ENCODE measurements at places on chromosomes 13 and 19. TPM values are rescaled to one million over a fixed set of nuclear protein-coding genes. Genes with fewer than 3 reads are reported as not detected.

The TTC9B gene
- 3.1 TPM for polyA plus RNA-seq

The DPF1 gene
- polyA plus RNA-seq, result 1.8 TPM

- H3K4me1 ChIP-seq, result no peaks in the 10 kb centered on the region
Observed at GRCh38 chr19:6076675-6077463, 33.4 kb downstream of the RFX2 start.

GRCh38 chr19:2207991-2208860, 27.9 kb downstream of the PLEKHJ1 start:
- peak; percentile 68 for DNase-seq
- H3K27me3 ChIP-seq, result no peaks in the 10 kb centered on the region
- H3K36me3 ChIP-seq, result peaks cover 62% of the 10 kb centered on the region
- H3K27ac ChIP-seq, result no peak overlapping the region
- peaks cover 38% of the 10 kb centered on the region for H3K4me1 ChIP-seq

- H3K4me1 ChIP-seq, result no peaks in the 10 kb centered on the region
- no peak overlapping the region for H3K27ac ChIP-seq
- DNase-seq, result no peak
- H3K4me3 ChIP-seq, result no peak overlapping the region
- no peaks in the 10 kb centered on the region for H3K27me3 ChIP-seq
- no peaks in the 10 kb centered on the region for H3K36me3 ChIP-seq
Observed at GRCh38 chr19:54670576-54671357, 8.0 kb downstream of the LILRB4 start.

- H3K27me3 ChIP-seq, result no peaks in the 10 kb centered on the region
- H3K36me3 ChIP-seq, result no peaks in the 10 kb centered on the region
- H3K27ac ChIP-seq, result no peak overlapping the region
- no peak for DNase-seq
- H3K4me3 ChIP-seq, result no peak overlapping the region
- no peaks in the 10 kb centered on the region for H3K4me1 ChIP-seq
Observed at GRCh38 chr19:21269813-21270212, 59.4 kb downstream of the ZNF708 start.

The RAB3A gene
- 5.3 TPM for polyA plus RNA-seq

DNA sequence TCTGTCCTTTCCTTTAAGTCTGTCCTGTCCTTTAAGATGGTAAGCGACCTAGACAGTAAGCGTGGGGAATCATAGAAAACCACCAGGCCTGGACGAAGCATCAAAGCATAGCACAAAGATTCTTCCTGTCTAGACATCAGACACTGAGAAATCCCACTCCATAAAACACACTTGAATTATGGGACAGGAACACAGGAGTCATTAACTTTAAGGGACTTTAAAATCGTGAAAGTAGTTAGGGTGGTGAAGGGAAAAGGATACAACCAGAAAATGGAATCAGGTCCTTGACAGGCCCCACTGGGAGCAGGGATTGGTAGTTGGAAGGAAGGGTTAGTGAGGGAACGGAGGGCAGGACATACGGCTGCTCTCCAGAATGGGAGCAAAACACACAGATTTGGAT, 31.6 kb upstream of the C1QTNF9 start:
- H3K36me3 ChIP-seq, result peaks cover 11% of the 10 kb centered on the region
- no peak overlapping the region for H3K4me3 ChIP-seq
- no peak overlapping the region for H3K27ac ChIP-seq
- peaks cover 3% of the 10 kb centered on the region for H3K4me1 ChIP-seq

- peak; percentile 70 for DNase-seq
- H3K27me3 ChIP-seq, result no peaks in the 10 kb centered on the region
- H3K4me1 ChIP-seq, result peaks cover 23% of the 10 kb centered on the region
- no peaks in the 10 kb centered on the region for H3K36me3 ChIP-seq
- peak overlapping the region; percentile 41 for H3K4me3 ChIP-seq
Observed at GRCh38 chr19:782185-782877, 14.9 kb upstream of the PTBP1 start.

The ZNF730 gene
- polyA plus RNA-seq, result 1.8 TPM

- H3K27ac ChIP-seq, result no peak overlapping the region
- peaks cover 5% of the 10 kb centered on the region for H3K4me1 ChIP-seq
- H3K4me3 ChIP-seq, result no peak overlapping the region
- peaks cover 10% of the 10 kb centered on the region for H3K36me3 ChIP-seq
- no peaks in the 10 kb centered on the region for H3K27me3 ChIP-seq
Observed at GRCh38 chr13:99290894-99291293, 16.3 kb downstream of the GPR183 start.

GRCh38 chr13:113202912-113203311, 5.6 kb downstream of the PCID2 start:
- no peak for DNase-seq
- H3K4me1 ChIP-seq, result peaks cover 4% of the 10 kb centered on the region
- peaks cover 33% of the 10 kb centered on the region for H3K36me3 ChIP-seq
- no peak overlapping the region for H3K4me3 ChIP-seq
- H3K27me3 ChIP-seq, result no peaks in the 10 kb centered on the region

The ZNF8 gene
- 5.1 TPM for polyA plus RNA-seq

DNA sequence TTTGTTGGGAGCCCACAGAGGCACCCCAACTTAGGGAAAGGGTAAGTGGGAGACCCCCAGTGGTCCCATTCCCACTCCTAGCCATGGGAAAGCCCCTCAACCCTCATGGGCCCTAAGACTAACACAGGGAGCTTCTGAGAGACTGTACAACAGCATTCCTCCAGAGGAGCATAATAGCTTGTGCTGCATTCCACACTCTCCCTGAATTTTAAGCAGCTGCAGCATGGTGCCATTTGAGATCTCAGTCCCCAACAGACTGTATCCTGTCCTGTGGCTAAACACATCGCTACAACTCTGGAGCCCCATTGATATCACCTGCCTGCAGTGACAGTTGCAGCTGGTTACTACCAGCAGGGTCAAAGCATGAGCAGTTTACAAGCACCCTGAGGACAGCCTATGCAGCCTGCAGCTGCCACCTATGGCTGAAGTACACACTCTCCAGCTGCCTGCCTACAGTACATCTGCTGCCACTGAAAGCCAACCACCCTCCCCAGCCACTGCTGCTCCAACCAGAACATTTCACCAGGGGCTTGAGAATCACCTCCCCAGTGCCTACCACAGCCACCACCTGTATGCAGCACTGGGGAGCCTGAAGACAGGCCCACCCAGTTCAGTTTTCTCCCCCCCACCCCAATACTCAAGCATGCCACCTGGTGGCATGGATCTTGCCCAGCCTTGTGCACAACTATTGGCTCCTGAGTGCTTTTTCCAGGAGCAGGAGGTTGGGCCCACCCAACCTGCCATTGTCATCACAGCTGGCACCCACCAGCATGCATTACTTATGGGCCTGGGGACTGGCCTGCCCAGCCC, 557.3 kb downstream of the GPC5 start:
- H3K4me3 ChIP-seq, result no peak overlapping the region
- no peaks in the 10 kb centered on the region for H3K36me3 ChIP-seq
- DNase-seq, result no peak
- no peaks in the 10 kb centered on the region for H3K27me3 ChIP-seq

DNA sequence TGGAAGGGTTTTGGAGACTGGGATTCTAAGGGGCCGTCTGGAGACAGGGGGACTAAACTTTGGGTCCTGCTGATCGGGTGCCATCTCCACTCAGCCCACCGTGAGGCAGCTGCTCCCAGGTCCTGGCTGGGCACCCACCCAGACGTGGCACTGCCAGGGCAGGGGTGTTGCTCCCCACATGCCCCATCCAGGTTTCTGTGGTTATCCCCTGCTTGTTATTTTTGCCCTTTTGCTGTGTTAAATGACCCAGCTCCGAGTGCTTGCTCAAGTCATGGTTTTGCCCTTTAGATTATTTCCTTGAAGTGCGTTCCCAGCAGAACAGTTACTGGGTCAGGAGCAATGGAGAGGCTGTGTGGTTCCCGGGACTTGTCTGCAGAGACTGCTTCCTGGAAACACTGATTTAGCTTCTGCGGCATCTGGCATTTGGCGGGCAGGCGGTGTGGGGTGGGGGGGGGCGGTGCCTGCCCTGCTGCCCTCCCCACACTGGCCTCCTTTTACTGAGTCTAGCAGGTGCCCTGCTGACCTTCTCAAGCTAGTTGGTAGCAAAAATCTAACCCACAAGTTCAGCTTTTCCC, 1.9 kb downstream of the RAB11B start:
- DNase-seq, result no peak
- H3K27ac ChIP-seq, result no peak overlapping the region
- H3K36me3 ChIP-seq, result peaks cover 7% of the 10 kb centered on the region

- no peak overlapping the region for H3K4me3 ChIP-seq
- no peaks in the 10 kb centered on the region for H3K4me1 ChIP-seq
- H3K27me3 ChIP-seq, result no peaks in the 10 kb centered on the region
- H3K36me3 ChIP-seq, result no peaks in the 10 kb centered on the region
Observed at GRCh38 chr13:46639033-46639981, 86.3 kb downstream of the LRCH1 start.

The SYT3 gene
- polyA plus RNA-seq, result 0.93 TPM

The PRKCG gene
- 0.67 TPM for polyA plus RNA-seq

The EFNA2 gene
- 25.6 TPM for polyA plus RNA-seq

DNA sequence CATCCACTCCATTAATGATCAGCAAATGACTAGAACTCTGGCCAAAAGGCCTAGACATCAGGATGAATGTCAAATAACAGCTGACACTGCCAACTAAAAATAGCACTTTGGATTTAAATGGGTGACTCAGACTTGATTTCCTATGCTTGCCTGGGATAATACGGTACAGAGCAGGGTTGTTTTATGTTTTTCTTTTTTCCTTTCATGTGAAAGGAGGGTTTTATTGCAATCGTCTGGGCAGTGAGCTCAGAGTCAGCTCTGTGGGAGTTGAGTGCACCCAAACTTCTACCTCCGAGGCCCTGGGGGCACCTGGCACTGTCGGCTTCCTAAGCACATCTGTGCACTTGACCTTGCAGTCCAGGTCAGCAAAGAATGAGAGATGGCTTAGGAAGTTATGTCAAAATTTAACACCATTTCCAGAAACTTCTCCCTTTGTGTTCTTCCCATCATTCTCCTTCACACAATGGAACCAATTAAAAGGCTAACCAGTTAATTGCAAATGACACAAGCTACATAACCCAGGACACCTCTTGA, 134.1 kb downstream of the LACC1 start:
- H3K27ac ChIP-seq, result no peak overlapping the region
- no peaks in the 10 kb centered on the region for H3K36me3 ChIP-seq
- no peak overlapping the region for H3K4me3 ChIP-seq
- no peaks in the 10 kb centered on the region for H3K27me3 ChIP-seq

The ZIC5 gene
- 0.01 TPM for polyA plus RNA-seq

GRCh38 chr13:26839682-26840081, 79.1 kb upstream of the GPR12 start:
- no peaks in the 10 kb centered on the region for H3K4me1 ChIP-seq
- H3K4me3 ChIP-seq, result no peak overlapping the region
- H3K27me3 ChIP-seq, result peaks cover 3% of the 10 kb centered on the region
- no peaks in the 10 kb centered on the region for H3K36me3 ChIP-seq
- no peak overlapping the region for H3K27ac ChIP-seq

DNA sequence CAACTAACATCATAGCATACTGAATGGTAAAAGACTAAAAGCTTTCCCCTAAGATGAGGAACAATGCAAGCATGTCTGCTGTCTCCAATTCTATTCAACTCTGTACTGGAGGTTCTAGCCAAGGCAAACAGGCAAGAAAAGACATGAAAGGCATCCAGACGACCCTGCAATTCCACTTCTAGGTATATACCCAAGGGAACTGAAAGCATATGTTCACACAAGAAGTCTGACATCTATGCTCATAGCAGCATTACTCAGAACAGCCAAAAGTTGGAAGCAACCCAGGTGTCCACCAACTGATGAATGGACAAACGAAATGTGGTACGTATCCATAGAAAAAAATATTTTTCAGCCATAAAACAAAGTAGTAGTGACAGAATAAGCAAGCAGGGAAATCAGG, 39.1 kb downstream of the PEPD start:
- no peak overlapping the region for H3K4me3 ChIP-seq
- no peak for DNase-seq
- H3K27ac ChIP-seq, result no peak overlapping the region
- H3K36me3 ChIP-seq, result peaks cover 10% of the 10 kb centered on the region
- H3K4me1 ChIP-seq, result no peaks in the 10 kb centered on the region
- no peaks in the 10 kb centered on the region for H3K27me3 ChIP-seq

GRCh38 chr13:73223372-73223781, 164.6 kb downstream of the KLF5 start:
- H3K4me1 ChIP-seq, result peaks cover 37% of the 10 kb centered on the region
- H3K4me3 ChIP-seq, result no peak overlapping the region
- DNase-seq, result peak; percentile 51
- H3K27ac ChIP-seq, result peak overlapping the region; percentile 80

DNA sequence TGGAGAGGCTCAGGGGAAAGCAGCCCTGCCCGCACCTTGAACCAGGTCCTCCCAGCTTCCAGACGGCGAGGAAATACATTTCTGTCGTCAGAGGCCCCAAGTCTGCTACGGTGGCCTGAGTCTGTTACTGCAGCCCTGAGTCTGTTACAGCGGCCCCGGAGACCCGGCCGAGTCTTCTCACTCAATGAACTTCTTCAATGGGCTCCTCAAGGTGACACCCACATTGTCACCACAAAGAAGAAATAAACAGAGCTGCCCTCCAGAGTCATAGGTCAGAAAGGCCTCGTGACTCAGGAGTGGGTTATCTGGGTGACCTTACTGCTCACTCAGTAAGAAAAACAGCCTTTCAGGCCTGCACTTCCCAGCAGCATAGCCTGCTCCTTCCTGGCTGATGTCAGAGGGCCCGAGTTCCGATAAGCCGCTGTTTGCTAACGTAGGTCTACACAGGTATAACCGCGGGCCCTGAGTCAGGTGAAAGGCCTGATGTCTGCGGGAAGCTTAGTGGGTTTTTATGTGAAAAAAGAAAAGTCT, 66.9 kb upstream of the TM9SF2 start:
- no peak overlapping the region for H3K4me3 ChIP-seq
- H3K36me3 ChIP-seq, result no peaks in the 10 kb centered on the region
- no peak overlapping the region for H3K27ac ChIP-seq

GRCh38 chr13:100883453-100883852, 208.9 kb upstream of the TMTC4 start:
- H3K27ac ChIP-seq, result no peak overlapping the region
- H3K4me3 ChIP-seq, result no peak overlapping the region
- no peaks in the 10 kb centered on the region for H3K27me3 ChIP-seq
- H3K4me1 ChIP-seq, result no peaks in the 10 kb centered on the region

DNA sequence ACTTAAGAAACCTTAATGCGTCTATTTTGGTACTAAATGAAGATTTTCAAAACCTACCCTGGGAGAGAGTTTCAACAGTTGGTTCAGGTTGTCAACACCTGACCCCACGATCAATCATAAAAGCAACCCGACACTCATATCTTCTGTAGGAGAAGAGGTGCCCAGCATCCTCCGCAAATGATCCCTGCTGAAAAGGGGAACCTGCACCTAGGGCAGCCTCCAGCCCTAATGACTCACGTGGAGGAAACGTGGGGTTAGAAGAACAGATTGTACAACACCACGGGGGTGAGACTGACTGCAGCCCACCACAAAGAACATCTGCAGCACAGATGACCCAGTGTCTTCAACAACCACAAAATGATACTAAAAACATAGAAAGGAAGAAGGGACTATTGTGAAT, 116.3 kb downstream of the RAB20 start:
- H3K27ac ChIP-seq, result no peak overlapping the region
- H3K4me3 ChIP-seq, result no peak overlapping the region
- H3K4me1 ChIP-seq, result peaks cover 15% of the 10 kb centered on the region
- no peak for DNase-seq

The ZSCAN4 gene
- polyA plus RNA-seq, result 0.25 TPM

GRCh38 chr13:21694831-21695230, 24.0 kb downstream of the FGF9 start:
- no peak overlapping the region for H3K27ac ChIP-seq
- no peak for DNase-seq
- H3K4me1 ChIP-seq, result no peaks in the 10 kb centered on the region
- H3K27me3 ChIP-seq, result no peaks in the 10 kb centered on the region
- H3K4me3 ChIP-seq, result no peak overlapping the region
- H3K36me3 ChIP-seq, result peaks cover 27% of the 10 kb centered on the region
